ENCODE measurements at places on chromosomes 12 and 14.

DNA sequence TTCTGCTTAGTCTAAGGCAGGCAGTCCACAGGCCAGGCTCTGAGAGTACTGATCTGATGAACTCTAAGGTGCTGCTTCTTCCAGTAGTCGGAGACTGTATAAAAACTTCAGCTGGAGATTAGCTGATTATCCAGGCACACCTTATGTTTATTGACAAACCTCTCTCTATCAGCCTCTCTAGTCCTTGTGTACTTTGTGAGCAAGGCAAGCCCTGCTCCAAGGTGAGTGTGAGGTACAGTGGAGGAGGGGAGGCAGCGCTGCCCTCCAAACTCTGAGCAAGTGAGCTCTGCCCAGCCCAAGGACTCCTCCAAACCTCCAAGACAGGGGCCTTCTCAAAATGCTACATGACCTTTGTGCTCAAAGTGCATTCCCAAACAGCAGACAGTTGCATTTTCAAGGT is 95.9 kb upstream of the CDKN3 start:
- H3K4me1 ChIP-seq, result no peaks in the 10 kb centered on the region
- H3K27ac ChIP-seq, result no peak overlapping the region
- H3K4me3 ChIP-seq, result no peak overlapping the region
- H3K27me3 ChIP-seq, result no peaks in the 10 kb centered on the region
- no peak for DNase-seq
- no peaks in the 10 kb centered on the region for H3K36me3 ChIP-seq

DNA sequence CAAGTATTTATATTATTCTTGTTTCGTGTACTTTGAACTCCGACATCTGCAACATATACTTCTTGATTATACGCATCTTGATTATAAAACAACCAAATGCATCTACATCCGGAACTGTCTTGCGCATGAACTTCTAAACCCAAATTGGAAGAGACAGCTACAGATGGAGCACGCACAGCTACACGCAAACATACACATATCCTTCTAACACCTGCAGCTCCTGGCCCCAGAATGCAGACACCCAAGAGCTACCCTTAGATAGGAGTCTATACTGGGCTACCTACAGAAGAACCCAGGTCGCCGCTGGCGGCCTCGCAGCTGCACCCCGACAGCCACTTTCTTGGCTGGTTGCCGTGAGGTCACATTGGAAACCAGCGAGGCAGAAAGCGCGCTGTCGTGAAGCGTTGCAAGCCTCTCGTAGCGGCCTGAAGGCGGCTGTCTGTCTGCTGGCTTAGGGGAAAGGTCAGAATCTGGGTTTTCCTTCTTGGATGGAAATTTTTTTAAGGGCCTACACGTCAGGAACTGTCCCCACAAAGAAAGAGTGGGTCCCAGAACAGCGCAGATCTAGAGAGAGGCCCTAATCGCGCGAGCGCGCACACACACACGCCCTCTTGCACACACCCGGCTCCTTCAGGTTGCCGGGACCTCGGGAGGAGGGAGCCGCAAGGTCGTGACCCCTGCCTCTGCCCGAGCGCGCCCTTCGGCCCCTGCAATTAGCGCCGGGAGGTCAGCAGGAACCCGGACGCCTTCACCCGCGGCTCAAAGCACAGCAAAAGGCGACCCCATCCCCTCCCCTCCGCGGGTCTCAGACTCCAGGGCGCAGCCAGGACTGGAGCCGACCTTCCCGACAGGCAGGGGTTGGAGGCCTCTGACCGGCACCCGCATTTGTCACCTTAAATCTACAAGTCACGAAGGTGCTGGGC is 17.0 kb downstream of the TBX3 start:
- no peak overlapping the region for H3K27ac ChIP-seq
- DNase-seq, result no peak
- no peaks in the 10 kb centered on the region for H3K36me3 ChIP-seq
- H3K27me3 ChIP-seq, result no peaks in the 10 kb centered on the region
- peaks cover 5% of the 10 kb centered on the region for H3K4me1 ChIP-seq

GRCh38 chr14:21056520-21057163 is 980 bp upstream of the RNASE8 start:
- no peak for DNase-seq
- no peak overlapping the region for H3K27ac ChIP-seq
- H3K36me3 ChIP-seq, result no peaks in the 10 kb centered on the region
- H3K4me1 ChIP-seq, result peaks cover 2% of the 10 kb centered on the region
- H3K4me3 ChIP-seq, result no peak overlapping the region

- no peaks in the 10 kb centered on the region for H3K4me1 ChIP-seq
- H3K27me3 ChIP-seq, result no peaks in the 10 kb centered on the region
- no peak overlapping the region for H3K27ac ChIP-seq
- no peak for DNase-seq
- H3K4me3 ChIP-seq, result no peak overlapping the region
- no peaks in the 10 kb centered on the region for H3K36me3 ChIP-seq
These were observed 41.0 kb downstream of the ZCRB1 start for GRCh38 chr12:42284876-42285275.

- H3K4me1 ChIP-seq, result no peaks in the 10 kb centered on the region
- no peaks in the 10 kb centered on the region for H3K27me3 ChIP-seq
- H3K27ac ChIP-seq, result no peak overlapping the region
- H3K36me3 ChIP-seq, result no peaks in the 10 kb centered on the region
- H3K4me3 ChIP-seq, result no peak overlapping the region
These were observed 328.2 kb downstream of the ZFP36L1 start for GRCh38 chr14:68464711-68465110.

DNA sequence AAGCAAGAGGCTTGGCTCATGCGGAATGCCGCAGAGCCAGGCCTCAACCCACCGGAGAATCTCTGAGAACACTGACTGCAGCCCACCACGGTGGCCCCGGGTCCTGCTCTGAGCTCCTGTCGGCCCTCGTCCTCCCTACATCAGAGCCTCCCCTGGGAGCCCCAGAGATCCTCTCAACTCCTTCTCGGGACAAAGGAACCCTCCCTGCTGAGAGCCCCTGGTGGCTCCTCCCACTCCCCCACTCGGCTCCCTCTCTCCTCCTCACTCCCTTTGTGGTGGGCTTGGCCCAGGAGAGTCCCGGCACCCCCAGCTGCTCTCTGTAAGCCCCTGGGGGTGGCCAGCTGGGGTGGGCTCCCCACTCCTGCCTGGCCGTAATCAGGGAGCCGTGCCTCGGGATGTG is 11.1 kb upstream of the INF2 start:
- no peaks in the 10 kb centered on the region for H3K27me3 ChIP-seq
- H3K4me3 ChIP-seq, result no peak overlapping the region
- H3K4me1 ChIP-seq, result peaks cover 24% of the 10 kb centered on the region
- no peaks in the 10 kb centered on the region for H3K36me3 ChIP-seq
